ENCODE measurements at places on chromosomes 4 and X. TPM values are rescaled to one million over a fixed set of nuclear protein-coding genes. Genes with fewer than 3 reads are reported as not detected.

The GAB3 gene
- total RNA-seq = 0.87 TPM

The PHEX gene
- 0.35 TPM for total RNA-seq

The GNRHR gene
- not detected for total RNA-seq

DNA sequence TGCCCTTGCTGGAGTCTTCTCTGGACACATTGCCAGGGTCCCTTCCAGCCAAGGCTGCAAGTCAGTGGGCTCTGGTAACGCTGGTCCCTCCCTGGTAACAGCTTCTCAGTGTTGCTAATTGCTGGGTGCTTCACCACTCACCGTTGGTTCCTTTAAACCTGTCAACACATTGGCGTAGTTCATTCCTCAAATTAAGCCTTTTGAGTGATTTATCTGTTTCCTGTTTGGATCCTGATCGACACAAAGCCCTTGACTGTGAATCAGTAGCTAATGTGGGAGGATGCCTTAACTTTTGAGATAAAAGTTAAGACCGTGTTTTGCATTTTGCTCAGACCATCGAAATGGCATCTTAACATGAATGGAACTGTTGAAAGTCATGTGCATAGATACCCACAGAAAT is 125.9 kb downstream of the AMELX start:
- no peak for DNase-seq

The SOX3 gene
- not detected for total RNA-seq

The NEUROG2 gene
- not detected for total RNA-seq

The GUCY1A1 gene
- total RNA-seq = 59.1 TPM

DNA sequence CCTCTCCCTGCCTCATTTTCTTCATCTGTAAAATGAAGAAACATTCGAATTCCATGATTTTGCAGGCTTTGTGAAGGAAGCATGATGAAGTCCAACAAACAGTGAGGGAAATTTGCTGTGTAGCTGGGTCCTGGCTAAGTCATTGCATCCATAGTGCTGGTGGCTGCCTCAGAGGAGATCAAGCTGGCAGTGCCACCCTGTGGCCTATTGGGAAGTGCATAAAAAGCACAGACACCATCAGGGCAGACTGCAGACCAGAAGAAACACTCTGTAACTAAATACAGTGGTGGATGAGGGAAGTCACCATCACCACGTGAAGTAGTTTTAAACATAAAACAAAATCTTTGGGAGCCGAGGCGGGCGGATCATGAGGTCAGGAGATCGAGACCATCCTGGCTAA is 40.7 kb upstream of the DDX3X start:
- DNase-seq = no peak

DNA sequence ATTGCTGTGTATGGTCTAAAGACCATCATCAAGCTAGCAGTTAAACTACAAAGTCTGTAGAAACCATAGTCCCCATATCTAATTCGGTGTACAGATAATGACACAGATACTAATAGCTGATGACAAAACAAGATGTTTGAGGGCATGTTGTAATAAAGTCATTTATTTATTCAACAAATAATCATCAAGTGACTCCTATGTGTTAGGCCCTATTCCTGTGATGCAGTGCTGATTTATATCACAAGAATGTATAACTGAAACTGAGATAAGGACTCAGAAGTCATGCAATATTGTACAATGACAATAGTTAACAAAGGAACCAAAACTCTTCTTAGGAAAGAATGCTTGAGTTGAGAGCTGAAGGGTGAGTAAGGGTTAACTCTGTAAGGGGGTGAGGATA is 315.0 kb upstream of the NR3C2 start:
- DNase-seq = no peak

DNA sequence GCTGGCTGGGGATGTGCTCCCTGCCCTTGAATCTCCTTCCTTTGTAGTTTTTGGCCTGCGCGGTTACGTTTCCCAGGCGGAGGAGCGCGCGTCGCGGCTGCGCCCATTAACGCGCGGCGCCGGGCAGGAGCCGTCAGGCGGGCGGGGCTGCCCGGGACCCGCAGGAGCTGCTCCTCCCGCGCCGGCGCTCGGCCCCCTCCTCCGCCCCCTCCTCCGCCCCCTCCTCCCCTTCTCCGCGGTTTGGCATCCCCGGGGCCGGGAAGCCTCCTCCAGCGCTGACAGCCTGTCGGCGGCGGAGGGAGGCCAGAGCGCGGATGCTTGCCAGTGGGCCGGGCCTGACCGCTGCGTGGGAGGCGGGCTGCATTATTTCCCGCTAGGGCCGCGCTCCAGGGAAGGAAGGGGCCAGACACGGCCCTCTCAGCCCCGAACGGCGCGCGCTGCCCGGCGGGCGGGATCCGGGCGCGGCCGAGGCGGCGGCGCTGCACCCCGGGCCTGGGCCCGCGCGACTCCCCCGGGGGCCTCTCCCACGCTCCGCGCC is at the start of gene DCLK2:
Gene DCLK2, plus strand, starts transcription at position 405 of the 538 bp plus-strand sequence. CDS start 583 bp downstream, outside the sequence.
- peak; percentile 21 for DNase-seq

The CLCN5 gene
- 6.3 TPM for total RNA-seq

Measured in renal cortical epithelial cell (primary cell).